ENCODE measurements at places on chromosomes 2 and 18.

GRCh38 chr2:42775810-42776209 lies 11.9 kb upstream of the OXER1 start:
- no peak for DNase-seq

DNA sequence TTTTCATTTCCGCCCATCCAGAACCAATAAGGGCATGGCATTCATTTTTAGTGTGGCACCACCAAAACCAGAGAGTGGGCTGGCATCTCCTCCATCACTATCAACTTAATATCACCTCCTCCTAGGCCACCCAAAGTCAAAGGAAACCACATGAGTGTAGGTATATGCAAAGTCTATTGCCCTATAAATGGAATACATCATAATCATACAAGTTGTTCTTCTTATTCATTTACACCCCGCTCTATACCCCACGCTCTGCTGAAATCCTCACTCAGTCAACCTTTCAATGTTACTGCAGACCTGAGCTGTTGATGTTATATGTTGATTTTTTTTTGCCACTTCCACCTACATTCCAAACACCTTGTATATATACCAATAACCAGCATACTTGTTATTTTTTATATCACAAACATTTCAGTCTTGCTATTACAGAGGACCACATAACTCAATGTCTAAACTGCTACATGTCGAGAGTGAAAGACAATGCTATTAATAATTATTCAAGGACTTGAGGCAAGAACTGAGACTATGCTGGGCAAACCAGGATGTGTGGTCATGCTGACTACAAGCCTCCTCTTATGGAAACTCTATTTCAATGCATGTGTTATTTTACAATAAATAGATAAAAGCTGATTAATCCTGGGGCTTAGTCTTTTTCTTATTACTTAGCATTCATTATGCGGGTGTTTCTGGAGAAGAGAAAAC lies 466.5 kb upstream of the ID2 start:
- DNase-seq, result no peak

DNA sequence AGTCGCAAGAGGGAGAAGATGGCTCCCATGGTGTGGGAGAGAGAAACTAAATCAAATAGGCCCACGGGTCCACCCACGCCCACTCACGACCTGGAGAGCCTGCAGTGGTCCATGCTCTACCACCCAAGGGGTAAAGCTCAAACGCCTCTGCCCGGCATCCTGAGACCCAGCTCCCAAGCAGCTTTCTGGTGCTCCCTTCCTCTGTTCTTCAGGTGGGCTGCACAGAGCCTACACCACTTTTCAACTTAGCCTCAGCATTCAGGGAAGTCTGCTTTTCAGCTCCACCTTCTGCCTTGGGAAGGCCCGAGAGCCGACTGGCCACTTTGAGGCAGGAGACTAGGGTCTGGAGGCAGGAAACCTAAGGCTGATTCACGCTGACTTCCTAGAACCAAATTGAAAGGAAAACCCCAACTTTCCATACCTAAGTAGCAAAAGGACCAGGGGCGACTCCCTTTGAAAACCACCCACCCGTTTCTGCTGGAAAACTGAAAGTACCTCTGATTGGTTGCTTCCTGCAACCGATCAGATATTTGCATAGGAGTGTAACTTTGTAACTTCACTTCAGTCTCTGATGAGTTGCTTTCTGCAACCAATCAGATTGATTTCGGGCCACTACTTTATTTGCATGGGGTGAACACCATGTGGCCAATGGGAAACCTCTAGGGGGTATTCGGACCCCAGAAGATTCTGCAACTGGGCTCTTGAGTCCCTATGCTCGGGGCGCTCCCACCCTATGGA lies 26.8 kb upstream of the SPATA3 start:
- DNase-seq, result no peak

DNA sequence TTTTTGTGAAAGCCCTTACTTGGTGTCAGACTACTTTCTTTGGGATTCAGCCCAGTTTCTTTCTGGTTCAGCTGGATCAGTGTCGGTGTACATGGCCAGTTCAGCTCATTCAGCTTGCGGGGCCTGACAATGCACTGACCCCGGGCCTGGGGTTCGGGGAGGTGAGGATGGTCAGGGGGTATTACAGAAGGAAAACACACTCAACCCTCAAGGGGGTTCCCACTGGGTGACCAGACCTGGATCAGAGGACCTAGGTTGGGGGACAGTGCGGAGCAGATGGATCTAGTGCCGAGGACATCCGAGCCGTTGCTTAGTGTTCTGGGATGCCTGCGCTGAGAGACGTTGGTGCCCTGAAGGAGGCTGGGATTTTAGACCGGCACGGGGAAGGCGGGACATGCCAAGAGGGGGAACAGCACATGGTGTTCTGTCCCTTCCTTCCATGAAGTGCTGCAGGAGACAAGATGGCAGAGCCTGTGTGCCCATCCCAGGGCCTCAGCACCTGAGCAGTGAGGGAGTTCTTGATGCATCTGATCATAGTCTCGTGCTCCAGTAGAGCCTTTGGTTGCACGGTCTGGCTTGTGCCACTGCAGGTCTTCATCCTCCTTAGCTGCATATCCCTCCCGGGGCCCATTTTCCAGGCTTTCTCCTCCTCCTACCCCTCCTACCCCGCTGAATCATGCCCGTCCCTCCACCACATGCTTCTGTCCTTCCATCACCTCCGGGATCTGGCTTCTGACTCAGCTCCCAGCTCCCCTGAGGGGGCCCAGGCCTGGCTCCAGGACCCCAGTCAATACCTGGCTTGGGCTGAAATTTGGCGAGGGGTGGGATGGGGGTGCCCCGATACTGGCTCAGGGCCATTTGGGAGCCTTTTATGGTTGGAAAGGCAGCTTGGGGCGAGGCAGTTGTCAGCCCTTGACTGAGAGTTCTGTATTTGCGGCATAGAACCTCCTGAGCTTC lies 18.0 kb downstream of the SPEG start:
- peak; percentile 94 for DNase-seq

GRCh38 chr18:79826966-79827365 lies 29.2 kb downstream of the KCNG2 start:
- no peak for DNase-seq

- DNase-seq, result no peak
Observed at GRCh38 chr2:3102081-3102921, 275.3 kb downstream of the EIPR1 start.

DNA sequence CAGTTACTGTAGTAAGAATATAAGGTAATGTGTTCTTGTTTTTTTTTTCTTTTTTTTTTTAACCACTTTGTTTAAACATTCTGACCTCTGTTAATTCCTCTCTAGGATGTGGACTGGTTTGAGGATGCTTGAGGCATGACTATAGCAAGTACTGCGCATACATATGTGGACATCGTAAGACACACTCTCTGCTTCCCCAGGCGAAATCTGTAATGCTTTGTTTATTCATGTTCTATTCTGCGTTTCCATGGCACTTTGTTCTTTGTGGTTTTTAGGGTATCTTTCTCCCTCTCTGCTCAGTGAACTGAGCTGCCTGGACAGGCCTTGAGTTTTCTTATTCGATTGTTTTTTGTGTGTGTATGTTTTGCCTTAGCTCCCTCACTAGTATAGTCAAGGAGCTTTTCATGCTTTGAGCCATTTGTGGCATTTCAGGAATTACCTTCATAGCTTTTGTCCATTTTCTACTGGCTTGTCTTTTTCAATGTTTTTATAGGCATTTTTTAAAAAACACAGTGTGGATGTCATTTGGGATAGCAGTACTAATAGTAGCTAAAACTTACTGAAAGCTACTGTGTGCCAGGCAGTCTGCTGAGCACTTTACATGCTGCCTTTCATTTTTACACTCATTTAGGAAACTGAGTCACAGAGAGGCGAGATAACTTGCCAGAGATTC lies 1.9 kb upstream of the SH3BP4 start:
- peak; percentile 99 for DNase-seq

DNA sequence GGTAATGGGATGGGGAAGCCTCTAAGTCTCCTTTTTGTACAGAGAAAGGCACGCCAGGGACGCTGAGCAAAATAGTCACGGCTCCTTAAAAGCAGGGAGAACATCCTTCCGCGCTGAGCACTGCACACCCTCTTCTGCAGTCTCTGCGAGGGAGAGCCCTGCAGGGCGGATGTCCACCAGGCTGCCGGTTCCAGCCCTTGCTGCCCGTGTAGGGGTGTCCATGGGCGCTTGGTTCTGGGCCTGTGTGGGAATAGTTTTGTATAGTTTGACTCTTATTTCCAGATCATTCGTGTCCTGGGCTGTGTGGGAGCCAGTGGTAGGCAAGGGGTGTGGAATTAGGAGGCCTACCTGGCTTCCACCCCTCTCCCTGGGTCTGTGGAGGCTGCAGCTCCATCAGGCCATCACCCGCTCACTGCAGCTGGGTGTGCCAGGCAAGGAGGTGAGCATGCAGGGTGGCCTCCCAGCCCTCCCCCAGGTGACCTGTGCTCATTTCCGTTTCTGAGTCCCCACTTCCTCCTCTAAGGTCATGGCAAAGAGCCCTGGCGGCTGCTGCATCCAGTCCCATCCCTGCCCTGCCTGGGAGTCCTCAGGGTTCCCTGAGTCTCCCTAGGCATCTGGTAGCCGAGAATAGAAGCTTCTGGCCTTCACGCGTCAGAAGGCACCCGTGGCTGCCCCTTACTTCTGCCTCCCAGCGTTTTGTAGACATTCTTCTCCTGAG lies 202.6 kb downstream of the LDLRAD4 start:
- DNase-seq, result no peak

GRCh38 chr2:239939736-239940483 lies 85.2 kb downstream of the NDUFA10 start:
- no peak for DNase-seq

DNA sequence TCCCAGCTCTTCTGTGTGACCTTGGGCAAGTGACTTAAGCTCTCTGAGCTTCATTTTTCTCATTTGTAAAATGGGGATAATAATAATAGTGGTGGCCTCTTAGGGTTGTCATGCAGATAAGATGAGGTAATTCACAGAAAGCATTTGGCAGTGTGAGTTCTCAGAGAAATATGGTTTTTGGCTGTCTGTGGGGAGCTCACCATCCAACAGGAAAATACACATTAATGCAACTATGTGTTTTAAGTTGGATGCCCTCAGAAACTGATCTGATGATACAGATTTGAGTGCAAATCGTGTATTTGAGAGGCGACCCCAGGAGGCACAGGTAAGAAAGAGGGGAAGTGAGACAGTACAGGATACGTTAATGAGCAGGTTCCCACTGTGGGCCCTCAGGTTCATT lies 56.1 kb upstream of the SPRED2 start:
- DNase-seq, result no peak

- DNase-seq, result peak; percentile 13
Observed at GRCh38 chr2:36965751-36966369, 476 bp downstream of the STRN start.

DNA sequence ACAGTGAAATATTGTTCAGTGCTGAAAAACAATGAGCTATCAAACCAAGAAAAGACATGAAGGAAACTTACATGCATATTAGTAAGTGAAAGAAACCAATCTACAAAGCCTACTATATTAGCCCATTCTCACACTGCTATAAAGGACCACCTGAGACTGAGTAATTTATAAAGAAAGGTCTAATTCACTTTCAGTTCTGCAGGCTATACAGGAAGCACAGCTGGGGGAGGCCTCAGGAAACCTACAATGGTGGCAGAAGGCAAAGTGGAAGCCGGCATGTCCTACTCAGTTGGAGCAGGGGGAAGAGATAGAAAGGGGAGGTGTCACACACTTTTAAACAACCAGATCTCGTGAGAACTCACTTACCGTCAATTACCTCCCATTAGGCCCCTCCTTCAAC lies 232.1 kb downstream of the TMX3 start:
- no peak for DNase-seq

DNA sequence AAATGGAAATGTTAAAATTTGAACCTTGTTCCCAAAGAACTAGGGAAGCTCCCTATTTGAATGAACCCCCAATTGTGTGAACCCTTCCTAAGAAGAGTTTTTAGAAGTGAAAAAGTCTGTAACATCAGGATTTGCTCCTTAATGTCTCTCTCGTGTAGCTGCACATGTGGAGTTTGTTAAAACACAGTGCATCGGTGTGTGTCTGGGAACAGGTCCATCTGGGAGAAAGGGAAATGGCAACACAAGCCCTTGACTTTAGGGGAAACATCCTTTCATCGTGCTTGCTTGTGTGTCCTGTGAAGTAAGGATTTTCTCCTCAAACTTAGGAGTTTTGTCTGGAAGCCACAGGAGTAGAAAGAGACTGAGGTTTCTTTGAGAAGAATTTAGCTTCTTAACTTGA lies 203.9 kb downstream of the PRKCE start:
- no peak for DNase-seq

GRCh38 chr2:8441371-8441770 lies 240.5 kb upstream of the ID2 start:
- no peak for DNase-seq

GRCh38 chr2:56211048-56211447 lies 27.3 kb downstream of the CCDC85A start:
- no peak for DNase-seq

DNA sequence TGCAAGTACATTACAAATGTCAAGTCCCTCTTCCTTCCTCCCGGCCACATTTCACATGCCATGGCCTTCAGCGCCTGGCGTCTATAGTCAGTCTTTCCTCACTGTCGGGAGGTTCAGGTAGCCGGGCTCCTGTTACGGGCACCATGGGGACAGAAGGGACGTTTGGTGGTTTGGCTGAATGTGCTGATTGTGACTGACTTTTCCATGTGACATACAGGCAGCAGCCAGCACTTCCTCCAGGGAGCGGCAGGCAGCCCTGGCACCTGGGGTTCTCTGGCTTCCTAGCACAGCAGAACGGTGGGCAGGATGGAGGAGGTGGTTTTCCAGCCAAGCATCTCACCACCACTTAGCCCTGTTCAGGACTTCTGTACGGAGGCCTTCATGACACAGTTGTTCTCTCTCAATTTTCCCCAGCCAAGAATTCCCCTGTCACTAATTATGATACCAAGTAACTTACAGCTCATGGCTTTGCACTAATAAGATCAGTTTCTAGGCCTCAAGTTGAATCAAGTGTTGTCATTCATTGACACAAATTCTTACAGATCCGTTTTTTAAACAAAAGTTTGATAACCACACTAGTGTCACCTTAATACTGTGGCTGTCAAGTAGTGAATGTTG lies 83.9 kb upstream of the REV1 start:
- no peak for DNase-seq

DNA sequence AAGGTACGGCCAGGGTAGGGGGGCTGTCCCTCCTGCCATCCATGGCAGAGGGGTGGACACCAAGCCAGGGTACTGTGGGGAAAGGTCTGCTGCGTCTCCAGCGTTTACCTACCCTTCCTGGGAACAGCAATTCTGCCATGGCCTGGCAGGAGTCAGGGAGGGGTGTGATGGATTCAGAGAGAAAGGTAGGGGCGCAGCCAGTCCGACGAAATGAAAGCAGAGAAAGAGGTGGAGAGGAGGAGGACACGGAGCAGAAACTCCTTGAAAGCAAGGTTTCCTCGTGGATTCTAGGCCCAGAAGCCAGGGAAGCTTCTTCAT lies 182.9 kb downstream of the ZFP36L2 start:
- no peak for DNase-seq

DNA sequence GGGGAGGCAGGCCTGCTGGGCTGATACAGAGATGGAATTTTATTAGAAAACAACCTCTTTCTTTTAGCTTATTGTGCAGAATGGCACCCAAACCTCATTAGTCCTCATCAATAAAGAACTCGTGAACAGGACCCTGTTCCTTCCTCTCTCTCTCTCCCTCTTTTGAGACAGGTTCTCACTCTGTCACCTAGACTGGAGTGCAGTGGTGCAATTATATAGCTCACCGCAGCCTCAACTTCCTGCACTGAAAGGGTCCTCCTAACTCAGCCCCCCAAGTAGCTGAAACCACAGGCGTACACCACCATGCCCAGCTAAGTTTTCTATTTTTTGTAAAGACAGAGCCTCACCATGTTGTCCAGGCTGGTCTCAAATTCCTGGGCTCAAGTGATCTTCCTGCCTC lies 21.7 kb upstream of the AP1S3 start:
- no peak for DNase-seq

GRCh38 chr2:73063909-73064875 lies 7.3 kb downstream of the SFXN5 start:
- DNase-seq, result peak; percentile 82

GRCh38 chr2:14781142-14781541 lies 148.6 kb downstream of the LRATD1 start:
- peak; percentile 78 for DNase-seq
